Glutamatergic neuron (in vitro differentiated cells): ENCODE measurements at places on chromosomes 12 and 14. TPM values are rescaled to one million over a fixed set of nuclear protein-coding genes. Genes with fewer than 3 reads are reported as not detected.
A peak's percentile ranks its signal among the peaks of the same experiment; 100 is the strongest.

The DENND5B gene
- 45.6 TPM for total RNA-seq

The MTERF2 gene
- 13.2 TPM for total RNA-seq

GRCh38 chr14:74974364-74975058 is 19.1 kb upstream of the PGF start:
- DNase-seq, result no peak

DNA sequence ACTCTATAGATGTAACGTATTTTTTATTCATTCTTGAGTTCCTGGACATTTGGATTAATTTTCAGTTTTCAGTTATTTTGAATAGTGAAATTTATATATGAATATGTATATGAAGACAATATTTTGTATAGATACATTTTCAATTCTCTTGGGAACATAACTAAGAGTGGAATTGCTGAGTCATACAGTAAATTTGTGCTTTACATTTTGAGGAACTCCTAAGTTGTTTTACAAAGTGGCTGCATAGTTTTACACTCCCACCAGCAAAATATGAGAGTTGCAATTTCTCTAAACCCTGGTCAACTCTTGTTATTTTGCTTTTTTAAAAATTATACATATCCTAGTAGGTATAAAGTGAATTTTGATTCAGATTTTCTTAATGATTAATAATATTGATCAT is 1838.6 kb upstream of the SEL1L start:
- no peak for DNase-seq

The CLECL1 gene
- total RNA-seq, result not detected

The RASSF9 gene
- total RNA-seq, result not detected

GRCh38 chr12:133023566-133023965 is 13.7 kb upstream of the ZNF84 start:
- DNase-seq, result no peak

GRCh38 chr12:52628111-52628507 is 9.8 kb upstream of the KRT73 start:
- DNase-seq, result no peak

The RPL10L gene
- total RNA-seq, result not detected

DNA sequence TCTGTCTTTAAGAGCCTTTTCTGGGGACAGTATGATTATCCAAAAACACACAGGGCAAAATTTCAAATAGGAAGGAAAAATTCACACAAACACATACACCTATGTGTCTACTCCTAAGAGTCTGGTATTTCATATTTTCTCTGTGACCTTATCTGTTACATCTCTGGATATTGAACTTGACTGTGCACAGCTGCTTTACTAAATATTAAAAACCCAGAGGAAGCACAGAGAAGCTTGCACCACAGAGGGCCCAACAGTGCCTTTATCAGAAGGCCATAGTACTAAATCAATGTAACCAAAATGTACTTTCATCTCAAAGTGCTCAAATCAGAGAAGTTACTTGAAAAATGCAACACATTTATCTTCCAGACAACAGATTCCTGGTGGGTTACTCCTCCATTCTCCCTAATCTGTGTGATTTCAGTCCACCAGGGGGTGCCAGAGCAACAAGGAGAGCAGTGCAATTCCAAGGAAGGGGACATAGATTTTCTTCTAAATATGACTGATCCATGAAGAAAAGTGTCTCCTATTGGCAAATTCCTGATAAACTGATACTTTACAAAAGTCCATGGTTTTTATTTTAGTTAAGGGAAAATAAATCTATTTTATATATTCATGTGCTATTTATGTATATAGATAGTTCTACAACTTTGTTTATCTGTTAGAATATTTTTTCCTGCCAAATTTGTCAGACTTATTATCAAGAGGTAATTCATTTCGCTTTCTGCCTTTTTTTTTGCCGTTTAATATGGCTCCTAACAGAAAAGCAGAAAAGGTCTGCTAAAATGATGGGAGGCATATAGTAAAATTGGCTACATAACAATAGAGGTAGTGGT is 617.6 kb downstream of the LRFN5 start:
- peak; percentile 87 for DNase-seq

DNA sequence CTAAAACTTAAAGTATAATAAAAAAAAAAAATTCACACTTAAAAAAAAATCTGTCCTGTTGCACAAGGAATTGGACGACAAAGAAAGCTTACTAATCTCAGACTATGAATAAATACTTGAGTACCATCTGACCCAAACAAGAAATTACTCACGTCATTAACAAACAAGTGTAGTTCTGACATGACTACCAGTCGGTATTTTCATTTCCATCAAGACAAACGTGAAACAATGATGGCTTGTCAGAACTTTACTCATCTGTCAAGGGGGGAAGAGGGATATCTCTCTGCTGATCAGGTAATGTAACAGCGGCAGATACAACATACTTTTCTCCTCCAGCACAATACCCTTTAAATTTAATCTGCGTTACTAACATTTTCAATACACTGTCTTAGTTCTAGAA is 78.3 kb downstream of the CDK17 start:
- no peak for DNase-seq

- DNase-seq, result peak; percentile 64
These were observed 794 bp downstream of the SLC22A17 start for GRCh38 chr14:23351681-23352505.

- no peak for DNase-seq
These were observed 106.9 kb downstream of the PRKD1 start for GRCh38 chr14:29820785-29821184.

GRCh38 chr12:2681450-2682205 is 113.1 kb upstream of the FKBP4 start:
- DNase-seq, result no peak

The DBX2 gene
- not detected for total RNA-seq

DNA sequence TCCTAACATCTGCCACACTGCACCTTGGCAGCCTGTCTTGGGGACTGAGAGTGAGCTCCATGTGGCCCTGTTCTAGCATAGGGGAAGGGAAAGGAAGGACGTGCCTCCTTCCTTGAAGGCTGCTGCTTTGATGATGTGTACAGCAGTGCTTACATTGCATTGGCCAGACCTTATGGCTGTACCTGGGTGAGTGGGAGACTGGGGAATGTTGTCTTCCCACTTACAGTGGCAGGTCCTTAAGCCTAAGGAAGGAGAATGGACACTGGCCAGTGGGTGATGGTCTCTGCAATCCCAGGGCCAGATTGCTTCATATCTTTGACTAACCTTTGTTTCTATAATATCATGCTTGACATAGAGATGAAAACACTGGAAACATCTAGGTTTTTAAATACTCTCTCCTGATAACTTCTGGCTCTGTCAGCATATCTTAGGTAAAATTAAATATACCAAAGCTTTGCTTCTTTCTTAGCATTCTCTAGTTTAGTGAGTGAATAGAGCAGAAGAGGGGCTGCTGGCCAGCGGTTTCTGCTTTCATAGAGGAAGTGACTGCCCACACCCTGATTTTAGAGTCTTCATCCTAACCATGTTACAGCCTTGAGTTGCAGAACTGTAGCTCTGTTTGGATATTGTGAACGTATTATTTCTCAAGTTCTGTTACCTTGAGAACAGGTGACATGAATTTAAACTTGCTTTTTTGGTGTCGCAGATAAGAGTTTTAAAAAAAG is 27.2 kb downstream of the KLC1 start:
- no peak for DNase-seq

DNA sequence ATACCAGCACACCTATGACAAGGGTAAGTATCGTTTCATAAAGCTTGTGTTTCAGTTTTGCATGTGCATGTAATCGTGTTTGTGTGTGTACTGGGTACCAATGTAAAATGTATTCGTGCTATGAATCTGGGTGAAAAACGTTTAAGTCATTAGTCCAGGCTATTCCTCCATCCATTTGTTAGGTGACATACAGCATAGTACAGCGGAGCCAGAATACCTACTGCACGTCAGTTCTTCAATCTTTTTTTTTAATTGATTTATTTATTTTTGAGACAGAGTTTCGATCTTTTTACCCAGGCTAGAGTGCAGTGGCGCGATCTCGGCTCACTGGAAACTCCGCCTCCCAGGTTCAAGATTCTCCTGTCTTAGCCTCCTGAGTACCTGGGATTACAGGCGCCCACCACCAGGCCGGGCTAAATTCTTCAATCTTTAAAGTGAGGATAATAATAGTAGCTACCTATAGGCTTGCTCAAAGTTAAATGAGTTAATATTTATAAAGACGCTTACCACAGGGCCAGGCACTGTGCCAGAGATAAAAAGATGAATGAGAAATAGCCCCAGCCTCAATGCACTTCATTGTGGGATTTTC is 661 bp upstream of the RPS26 start:
- peak; percentile 21 for DNase-seq

GRCh38 chr14:104572024-104572626 is 7.4 kb upstream of the C14orf180 start:
- DNase-seq, result no peak

The SMIM41 gene
- total RNA-seq, result 0.88 TPM

The CISTR gene
- not detected for total RNA-seq

DNA sequence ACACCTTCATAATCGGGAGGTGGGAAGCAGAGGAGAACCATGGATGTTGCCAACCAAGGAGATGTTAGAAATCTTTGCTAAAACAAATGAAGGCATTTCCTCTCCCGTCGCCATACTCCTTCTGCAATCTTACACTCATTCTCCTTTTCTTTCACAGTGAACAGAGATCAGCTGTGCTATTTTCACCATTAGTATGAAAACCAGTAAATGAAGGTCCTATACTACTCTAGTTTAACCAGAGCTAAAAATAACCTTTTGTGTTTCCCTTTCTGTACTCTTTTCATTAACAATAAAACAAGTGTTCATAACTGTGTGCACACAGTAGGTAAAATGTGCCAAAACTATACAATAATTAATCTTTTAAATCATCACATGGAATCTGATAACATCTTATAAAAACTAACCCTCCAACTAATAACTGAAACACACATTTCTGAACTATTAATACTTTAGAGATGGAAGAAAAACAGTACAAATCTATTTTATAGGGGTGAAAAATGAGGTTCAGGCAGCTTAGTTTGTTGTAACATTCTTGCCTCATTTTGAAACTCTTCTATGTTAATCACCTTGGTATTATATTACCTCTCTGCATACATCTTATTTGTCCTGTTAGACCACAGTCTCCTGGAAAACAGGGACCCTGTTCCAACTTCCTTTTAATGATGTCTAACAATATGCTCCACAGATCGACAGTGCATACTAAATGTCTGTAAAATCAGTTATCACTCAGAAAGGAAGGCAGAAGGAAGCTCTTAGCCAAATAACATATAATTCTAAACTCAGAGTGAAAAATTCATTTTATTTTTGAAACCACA is 69.5 kb downstream of the SPPL3 start:
- DNase-seq, result no peak

GRCh38 chr14:67574156-67574555 is 25.9 kb downstream of the PIGH start:
- no peak for DNase-seq

DNA sequence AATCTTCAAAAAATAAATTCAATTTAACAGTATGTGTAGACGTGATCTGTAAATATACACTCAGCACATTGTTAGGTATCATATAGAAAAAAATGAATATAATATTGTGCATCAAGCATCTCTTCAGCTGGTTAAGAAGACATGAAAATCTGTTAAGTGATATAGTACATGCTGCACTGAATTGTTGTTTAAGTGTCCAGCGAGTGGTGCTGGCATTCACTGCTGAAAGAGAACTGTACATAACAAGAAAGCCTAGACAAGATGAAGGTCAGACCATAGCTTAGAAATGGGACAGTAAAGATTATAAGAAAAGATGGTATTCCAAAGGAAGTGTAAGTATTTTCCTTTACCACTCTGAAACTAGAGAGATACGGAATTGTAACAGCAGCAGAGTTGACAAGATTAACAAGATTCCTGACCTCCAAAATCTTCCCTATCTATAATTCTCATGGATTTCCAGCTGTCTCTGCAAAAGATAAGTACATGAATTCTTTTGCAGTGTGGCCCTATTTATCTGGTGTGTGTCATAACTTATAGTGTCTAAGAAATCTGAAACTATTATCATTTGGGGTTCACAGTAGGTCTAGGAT is 198.6 kb downstream of the FLRT2 start:
- no peak for DNase-seq

DNA sequence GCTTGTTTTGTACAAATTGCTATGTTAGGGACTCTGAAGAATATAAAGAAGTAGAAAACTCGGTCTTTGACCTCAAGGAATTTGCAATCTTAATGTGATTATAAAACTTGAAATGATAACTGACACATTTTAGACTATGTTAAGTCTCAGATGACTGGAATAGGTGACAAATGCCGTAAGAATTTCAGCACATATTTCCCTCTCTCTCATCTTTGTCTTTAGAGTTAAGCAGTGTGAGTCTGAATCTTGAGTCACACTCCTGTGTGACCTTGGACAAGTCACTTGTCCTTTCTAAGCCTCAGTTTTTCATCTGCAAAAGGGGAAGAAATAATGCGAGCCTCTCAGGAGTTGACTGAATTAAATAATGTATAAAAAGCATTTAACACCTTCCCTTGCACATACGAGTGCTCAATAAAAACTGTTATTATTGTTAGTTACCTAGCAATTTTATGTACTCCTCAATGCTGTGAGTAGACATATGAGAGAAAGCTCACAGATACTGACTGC is 103.7 kb downstream of the DYRK2 start:
- DNase-seq, result no peak

DNA sequence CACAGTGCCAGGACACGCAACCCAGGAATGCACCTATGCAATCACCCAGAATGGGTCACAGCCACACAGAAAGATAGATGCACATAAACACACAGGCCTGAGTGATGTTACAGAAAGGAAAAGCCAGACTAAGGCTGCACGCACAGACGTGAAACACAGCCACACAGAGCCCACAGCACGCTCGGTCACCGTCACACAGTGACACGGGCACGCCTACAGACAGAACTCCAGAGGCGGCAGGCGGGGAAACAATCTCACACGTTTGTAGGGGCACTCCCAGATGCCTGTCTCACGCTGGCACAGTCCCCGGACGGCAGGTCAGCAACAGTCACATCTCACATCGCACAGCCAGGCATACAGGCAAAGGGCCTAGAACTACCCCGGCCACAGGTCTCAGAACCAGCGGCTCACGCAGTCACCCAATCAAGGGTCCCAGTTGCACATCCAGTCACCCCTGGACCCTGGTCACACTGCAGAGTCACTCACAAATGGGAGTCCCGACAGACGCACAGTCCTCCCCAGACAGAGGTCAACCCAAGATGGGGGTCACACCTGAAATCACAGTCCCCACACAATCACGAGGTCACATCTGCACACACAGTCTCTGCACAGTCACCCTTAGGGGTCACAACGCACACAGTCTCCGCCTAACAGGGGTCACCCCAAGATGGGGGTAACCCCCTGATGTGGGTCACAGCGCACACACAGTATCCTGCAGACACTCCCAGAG is 790 bp downstream of the SSH1 start:
- DNase-seq, result peak; percentile 40

The SLCO1A2 gene
- total RNA-seq, result 11.9 TPM

DNA sequence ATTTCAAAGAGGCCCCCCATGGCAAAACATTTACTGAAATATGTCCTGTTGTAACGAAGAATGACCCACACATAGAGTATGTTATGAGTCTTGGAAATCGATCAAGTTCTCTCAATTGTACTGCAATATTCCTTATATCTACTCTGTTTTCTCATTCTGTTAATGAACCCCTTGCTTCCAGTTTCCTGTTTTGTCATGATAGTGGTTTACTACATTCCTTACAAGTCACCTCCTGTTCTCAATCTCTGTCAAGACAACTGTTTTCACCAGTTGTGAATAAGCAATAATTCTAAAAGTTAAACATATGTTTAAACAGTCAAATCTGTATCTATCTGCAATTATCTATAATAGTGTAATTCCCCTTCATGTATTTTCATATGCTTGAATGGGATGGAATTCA is 16.4 kb upstream of the ARID2 start:
- no peak for DNase-seq
